Muscle of arm (tissue), 14 donors: ENCODE measurements at places on chromosomes 4 and X.

GRCh38 chr4:1855333-1856070, 454 bp downstream of the LETM1 start:
- no peak for DNase-seq

DNA sequence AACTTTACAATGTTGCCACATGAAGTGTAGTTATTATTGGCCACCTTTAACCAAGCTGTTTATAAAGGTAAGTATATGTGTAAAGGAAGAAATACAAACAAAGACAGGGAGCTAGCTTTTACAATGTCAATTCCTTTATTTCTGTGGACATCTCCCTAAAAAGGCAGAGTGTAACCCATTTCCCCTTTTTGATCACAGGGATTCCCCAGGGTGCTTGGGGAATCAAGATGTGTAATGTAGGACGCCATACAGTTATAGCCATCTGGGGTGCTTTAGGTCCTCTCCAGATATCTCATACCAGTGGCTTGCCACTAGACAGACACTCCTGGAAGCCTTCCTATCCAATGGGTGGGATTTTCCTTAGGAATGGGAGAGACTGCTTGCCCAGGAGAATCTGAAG, 4.2 kb upstream of the CUL4B start:
- no peak for DNase-seq

DNA sequence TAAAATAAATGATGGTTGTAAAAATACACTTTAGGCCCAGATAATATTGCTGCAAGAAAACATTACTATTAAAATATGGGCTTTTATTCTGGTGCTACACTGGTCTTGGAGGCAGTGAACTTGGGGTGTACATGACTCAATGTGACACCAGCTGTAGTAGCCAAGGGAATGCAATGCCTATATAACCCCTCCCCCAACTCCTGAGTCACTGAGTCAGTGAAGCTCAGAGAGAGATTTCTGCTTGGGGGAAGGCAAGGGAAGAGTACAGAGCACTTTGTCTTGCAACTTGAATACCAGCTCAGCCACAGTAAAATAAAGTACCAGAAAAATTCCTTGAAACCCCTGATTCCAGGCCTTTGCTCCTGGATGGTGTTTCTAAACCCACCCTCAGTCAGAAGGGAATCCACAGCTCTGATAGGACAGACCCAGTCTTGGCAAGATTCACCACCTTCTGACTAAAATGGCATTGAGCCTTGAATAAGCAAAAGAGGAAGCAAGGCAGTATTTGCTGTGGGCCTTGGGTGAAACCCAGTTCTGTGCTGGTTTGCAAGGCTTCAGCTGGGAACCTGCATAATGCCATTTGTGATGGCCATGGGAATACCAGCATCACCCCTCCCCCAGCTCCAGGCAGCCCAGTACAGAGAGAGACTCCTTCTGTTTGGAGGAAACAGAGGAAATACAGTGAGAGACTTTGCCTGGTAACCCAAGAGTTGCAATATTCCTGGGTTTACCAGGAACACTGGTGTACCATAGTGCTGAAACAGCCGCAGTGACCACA, 209.9 kb downstream of the IQCM start:
- DNase-seq = no peak

- no peak for DNase-seq
These were observed 4.8 kb upstream of the RELL1 start for GRCh38 chr4:37690976-37691375.

DNA sequence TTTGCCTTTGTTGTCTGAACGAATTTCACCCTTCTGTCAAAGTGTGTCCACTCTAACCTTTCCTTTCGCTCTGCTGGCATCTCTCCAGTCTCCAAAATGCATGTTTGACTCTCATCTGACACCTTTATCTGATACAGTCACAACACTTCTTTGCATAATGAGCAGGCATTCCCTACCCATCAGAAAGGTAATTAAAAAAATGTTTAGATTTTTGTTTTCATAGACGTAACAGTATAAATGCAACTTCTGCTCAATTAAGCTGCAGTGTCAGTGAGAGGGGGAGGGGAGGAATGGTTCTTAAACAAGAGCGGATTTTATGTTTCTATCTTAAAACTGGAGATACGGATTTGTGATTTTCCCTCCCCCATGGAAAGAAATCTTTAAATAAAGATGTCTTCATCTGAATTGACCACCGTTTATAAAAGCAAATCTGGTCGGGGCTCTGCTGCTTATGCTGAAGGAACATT, 70.2 kb downstream of the CXXC4 start:
- no peak for DNase-seq

GRCh38 chr4:15469402-15470127, at the start of gene CC2D2A:
CC2D2A (plus strand) TSS chr4:15469882; CDS start chr4:15475933, 6,051 bp downstream.
- peak; percentile 60 for DNase-seq

GRCh38 chr4:81638698-81639097, 167.0 kb upstream of the RASGEF1B start:
- no peak for DNase-seq

- DNase-seq = no peak
These were observed 283.1 kb upstream of the NWD2 start for GRCh38 chr4:36961420-36961819.
